Cortex of kidney (tissue), 1 donor: ENCODE measurements at places on chromosomes 7 and 10.

- no peak for DNase-seq
Measured at GRCh38 chr7:22671177-22671879, 55.7 kb upstream of the IL6 start.

- DNase-seq: no peak
Measured at GRCh38 chr7:22435105-22435504, 64.9 kb downstream of the STEAP1B start.

DNA sequence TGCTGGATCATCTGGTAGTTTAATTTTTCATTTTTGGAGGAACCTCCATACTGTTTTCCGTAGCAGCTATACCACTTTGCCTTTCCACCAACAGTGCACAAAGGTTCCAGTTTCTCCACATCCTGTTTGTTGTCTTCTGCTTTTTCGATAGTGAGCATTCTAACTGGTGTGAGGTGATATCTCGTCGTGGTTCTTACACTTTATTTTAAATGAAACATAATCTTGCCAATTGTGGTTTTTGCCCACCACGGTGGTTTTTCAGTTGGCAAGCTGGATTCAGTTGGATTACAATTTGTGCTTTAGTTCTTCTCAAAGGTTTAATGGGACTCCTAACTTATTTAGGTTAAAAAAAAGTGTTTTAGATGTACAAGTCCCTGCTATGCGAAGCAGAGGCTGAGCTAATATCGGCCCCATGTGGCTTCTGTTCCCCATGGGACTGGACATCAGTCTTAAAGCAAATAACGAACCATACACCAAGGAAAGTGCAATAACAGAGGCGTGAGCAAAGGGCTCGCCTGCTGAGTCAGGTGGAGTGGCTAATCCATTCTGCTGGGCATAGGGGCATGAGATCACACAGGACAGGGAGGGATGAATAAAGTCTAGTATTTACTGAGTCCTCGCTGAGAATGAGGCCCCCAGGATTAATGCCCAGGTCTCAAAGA lies 153.6 kb downstream of the AOAH start:
- DNase-seq: no peak

DNA sequence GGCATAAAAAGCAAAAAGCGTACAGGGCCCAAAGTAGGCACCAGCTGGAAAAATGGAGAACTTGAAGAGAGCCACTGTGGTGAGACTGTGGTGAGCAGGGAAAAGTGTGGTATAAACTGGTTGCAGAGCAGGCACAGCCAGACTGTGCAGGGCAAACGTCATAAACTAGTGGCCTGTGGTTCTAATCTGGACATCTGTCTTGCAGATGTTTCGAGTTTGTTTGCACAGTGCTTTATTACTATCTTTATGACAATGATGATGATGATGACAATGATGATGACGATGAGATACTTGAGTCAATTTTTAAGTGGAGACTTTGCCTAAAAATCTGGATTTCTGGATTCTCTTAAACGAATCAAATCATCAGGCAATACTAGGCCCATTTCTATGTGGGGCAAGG lies 45.7 kb downstream of the SEMA3C start:
- no peak for DNase-seq

DNA sequence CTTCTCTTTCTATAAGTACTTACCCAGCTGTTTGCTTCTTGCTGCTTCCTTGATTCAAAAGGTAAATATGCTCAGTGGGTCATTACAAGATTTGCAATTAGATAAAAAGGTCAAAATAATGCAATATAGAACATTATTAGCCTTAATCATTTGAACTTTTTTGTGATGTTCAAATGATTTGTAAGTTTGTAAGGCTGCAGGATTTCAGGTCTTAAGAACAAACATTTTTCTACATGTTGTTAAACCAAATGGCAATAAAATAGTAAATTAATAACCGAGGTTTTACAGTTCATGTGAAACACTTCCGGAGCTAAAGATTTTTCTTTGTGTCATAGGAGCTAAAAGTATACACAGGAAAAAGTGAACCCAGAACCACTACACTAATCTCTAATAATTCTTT lies 16.2 kb upstream of the SCIN start:
- no peak for DNase-seq

DNA sequence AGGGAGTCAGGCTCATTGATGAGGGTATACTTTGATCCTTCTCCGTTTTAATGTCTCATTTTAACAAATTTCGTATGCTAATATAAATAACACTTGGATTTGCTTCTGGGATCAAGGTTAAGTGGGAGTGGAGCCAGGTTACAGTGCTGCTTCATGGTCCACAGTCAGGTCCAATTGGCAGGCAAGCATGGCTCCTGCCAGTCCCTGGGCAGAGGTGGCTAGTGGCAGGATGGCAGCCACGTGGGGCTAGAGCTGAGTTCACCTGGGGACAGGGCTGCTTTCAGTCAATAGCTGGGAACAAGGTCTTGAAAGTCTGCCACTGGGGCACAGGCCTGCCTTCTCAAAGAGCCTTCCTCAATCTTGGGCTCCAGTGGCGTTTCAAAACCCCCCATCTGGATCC lies 16.0 kb upstream of the VWA2 start:
- DNase-seq: no peak

GRCh38 chr10:7563770-7564169 lies 103.0 kb downstream of the ITIH5 start:
- DNase-seq: no peak

DNA sequence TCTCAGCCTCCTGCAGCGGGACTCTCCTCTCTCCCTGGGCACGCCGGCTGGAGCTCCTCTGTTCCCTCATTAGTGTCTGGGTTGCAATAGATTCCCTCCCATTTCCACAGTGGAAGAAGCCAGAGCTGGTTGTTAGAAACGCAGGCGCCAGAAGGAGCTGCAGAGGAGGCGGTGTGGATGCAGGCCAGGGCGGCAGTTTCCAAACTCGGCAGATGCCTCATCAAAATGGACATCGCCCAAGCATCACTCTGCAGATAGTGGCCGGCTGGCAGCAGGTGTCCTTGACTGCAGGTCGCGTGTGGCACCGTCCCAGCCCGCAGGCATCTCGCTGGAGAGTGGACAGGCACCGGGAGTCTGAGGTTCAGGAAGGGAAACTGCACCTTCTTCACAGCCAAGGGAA lies 201.8 kb downstream of the TCERG1L start:
- DNase-seq: no peak

DNA sequence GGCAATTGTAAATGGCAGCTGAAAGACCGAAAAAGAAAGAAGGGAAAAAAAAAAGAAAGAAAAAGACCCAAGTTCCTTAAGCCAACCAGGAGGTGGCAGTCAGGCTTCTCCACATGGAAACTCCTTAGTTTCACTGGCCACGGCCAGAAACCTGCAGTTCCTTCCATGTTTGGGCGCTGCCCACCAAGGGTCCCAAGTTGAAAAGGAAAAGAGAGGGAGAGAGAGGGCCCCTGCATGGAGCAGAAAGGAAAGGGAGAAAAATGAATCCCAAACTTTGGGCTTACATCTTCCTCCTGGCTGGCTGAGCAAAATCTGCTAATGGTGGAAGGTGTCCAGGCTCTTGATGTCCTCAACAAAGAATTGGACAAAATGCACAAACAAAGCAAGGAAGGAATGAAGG lies 31.8 kb upstream of the ABCA13 start:
- no peak for DNase-seq

- DNase-seq: no peak
Measured at GRCh38 chr10:114928818-114929217, 9.2 kb upstream of the TRUB1 start.

DNA sequence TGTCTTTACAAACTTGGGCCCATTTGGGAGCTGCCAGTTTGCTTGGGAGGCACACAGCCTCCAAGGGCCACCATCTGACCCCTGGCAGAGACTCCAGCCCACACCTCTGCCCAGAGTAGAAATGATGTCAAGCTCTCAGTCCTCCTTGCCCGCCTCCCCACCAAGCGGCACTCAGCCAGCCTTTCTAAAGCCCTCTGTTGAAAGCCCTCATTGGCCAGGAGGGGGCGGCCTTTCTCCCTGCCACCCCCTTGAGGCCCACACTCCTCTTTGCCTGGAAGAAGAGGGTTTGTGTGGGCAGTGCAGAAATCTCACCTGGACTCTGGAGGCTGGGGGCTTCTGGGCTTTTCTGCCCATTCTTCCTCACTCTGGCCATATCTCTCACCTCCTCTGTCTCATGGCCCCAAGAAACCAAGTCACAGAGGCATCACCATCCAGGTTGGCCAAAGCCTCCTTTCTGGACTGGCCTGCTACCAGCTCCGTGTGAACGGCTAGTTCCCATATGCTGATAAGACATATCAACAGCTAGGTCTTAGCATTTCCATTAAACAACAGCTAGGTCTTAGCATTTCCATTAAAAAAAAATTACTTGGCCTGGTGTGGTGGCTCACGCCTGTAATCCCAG lies 36.1 kb downstream of the UBTD1 start:
- DNase-seq: no peak

- no peak for DNase-seq
Measured at GRCh38 chr7:69204943-69205342, 393.3 kb upstream of the AUTS2 start.
